MV-4-11 (cell line): ENCODE measurements at places on chromosomes 2 and 18.
A peak's percentile ranks its signal among the peaks of the same experiment; 100 is the strongest.

DNA sequence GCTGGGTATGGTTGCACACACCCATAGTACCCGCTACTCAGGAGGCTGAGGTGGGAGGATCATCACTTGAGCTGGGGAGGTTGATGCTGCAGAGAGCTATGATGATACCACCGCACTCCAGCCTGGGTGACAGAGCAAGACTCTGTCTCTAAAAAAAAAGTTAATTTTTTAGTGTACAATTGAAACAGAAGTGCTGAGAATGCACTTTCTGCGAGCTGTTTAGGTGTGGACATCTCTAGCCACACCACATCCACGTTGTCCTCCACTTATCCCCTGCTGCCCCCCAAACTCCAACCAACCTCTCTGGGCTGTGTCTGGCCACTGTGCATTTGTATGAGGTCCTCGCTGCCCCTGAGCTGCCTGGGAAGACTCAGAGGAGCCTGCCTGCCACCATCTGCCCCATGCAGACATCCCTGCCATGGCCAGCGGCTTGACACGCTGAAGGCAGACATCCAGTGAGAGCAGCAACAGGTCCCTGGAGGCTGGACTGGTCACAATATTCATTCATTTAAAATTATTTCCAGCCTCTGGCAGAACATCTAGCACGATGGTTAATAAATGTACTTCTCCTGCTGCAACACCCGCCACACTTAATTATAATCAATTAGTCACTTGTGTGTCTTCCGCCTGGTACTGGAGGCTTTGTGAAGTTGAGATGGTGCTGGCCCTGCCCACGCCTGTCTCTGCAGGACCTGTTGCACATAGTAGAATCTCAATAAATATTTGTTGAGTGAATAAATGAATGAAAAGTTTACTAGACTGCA is 3.7 kb upstream of the AFF3 start:
- DNase-seq: no peak

DNA sequence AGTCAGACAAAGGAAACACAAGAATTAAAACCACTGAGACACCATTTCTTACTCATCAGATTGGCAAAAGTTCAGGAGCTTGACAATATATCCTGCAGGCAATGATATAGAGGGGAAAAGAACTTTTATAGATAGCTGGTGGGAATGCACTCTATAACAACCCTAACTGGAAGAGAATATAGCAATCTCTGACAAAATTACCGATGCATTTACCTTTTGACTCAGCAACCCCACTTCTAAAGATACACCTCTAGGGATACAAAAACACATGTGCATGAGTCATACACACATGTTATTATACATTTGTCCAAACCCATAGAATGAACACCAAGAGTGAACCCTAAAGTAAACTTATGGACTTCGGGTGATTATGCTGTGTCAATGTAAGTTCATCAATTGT is 79.4 kb upstream of the SRD5A2 start:
- no peak for DNase-seq

DNA sequence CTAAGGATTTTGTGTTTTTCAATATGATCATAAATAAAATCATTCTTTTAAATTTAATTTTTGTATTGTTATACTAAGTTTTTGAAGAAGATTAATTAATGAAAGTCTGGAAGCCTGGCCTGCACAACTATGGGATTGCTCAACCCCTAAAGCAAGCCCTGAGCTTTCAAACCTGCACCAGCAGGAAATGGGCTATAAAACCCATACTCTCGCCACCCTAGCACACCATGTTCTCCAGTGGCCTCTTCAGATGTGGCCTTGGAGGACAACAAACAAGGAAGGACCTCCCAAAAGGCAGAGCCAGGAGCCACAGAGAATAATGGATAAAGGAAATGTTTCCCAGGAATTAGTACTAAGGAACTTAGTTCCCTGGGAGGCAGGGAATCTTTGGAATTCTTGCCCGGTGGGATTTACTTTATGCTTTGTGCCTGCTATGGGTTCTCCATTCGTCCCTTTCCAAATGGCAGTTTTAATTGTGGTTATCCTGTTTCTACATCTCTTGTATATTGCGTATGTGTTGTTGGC is 212.5 kb downstream of the ZFP36L2 start:
- peak; percentile 15 for DNase-seq

GRCh38 chr18:32802591-32803451 is 30.0 kb upstream of the KLHL14 start:
- no peak for DNase-seq

GRCh38 chr2:120360307-120360855 is 14.4 kb downstream of the INHBB start:
- no peak for DNase-seq

DNA sequence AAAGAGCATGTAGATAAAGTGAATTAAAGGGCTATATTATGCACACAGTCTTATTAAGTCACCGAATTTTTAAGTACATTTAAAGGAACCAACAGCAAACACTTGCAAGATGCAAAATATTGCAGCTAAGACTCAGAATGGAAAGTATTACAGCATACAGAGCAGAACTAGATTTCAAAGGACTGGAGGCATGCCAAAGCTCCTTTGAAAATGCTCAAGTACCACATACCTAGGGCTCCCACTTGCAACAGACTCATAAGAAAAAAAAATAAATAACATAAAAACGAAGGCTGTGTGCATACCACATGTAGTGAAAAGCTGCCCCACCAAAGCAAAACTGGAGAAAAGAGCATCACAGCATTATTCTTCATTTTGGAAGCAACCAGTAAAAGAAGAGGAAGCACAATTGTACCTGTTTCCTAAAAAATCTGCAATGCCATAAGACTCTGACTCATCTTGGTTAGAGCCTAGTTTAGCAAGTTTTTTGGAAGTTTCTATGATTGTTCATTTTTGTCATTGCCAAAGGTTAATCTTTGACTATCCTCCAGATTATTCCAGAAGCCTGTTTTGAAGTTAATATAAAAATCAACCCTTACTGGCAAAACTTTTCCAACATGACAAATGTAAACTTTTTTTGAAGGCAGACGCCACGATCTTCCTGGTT is 306.0 kb upstream of the COL3A1 start:
- DNase-seq: no peak
